ENCODE measurements at places on chromosomes 6 and 20. TPM values are rescaled to one million over a fixed set of nuclear protein-coding genes. Genes with fewer than 3 reads are reported as not detected.

DNA sequence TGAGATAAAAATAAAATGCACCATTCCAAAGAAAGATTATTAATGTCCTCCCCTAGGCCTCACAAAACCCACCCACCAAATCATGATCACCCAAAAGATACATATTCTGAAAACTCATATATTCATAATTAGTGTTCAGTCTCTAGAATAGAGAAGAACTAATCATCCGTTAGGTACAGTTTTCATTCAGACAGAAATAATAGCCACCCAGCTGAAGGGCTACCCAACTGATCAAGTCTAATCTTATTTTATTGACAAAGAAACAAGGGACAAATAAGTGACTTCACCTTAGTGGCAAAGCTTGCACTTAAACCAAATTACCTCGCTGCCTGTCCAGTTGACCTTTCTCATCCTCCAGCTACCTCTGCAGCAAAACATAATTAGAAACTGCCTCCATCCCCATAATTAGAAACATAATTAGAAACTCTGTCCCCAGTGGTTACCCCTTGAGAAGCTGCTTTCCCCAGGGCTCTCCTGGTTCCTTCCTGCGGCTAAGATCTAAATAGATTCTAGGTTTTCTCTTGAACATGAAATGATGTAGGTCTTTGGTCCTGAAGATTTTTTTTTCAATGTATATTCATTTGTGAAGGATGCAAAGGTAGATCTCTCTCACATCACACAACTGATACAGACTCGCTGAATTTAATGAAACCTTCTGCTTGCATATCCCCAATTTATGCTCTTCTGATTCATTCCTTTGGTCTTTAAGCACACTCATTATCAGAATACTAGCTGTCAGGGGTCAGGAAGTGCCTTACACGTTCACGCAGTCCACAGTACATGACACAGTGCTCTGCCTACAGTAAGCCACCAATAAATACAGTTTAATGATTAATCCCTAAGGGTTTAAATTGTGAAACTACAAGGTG lies 46.3 kb downstream of the HBS1L start:
- no peaks in the 10 kb centered on the region for H3K27me3 ChIP-seq
- DNase-seq: no peak
- H3K4me1 ChIP-seq: no peaks in the 10 kb centered on the region
- no peak overlapping the region for H3K27ac ChIP-seq

- no peak overlapping the region for H3K27ac ChIP-seq
- no peaks in the 10 kb centered on the region for H3K4me1 ChIP-seq
- no peaks in the 10 kb centered on the region for H3K27me3 ChIP-seq
- no peaks in the 10 kb centered on the region for H3K36me3 ChIP-seq
- H3K4me3 ChIP-seq: no peak overlapping the region
- no peak for DNase-seq
Measured at GRCh38 chr6:5704708-5705107, 302.0 kb downstream of the NRN1 start.

DNA sequence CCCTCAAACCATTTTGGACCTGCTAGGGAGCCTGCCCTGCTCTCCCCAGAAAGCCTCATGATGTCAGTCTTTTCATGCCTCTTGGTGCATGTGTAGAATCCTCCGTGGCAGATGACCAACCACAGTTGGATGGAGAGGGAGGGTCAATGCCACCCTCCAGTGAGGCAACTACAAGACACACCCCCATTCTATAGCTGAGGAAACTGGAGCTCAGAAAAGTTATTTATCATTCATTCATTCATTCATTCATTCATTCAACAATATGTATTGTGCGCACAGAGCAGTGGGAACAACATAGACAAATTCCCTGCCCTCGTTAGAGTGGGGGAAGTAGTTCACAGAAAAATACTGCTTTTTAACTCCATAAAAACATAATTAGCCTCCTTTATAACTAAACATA lies 16.8 kb downstream of the SNRPB start:
- H3K27ac ChIP-seq: no peak overlapping the region
- no peak overlapping the region for H3K4me3 ChIP-seq
- H3K36me3 ChIP-seq: peaks cover 4% of the 10 kb centered on the region

GRCh38 chr6:20338156-20338555 lies 63.5 kb upstream of the E2F3 start:
- H3K27me3 ChIP-seq: no peaks in the 10 kb centered on the region
- no peaks in the 10 kb centered on the region for H3K36me3 ChIP-seq
- H3K4me3 ChIP-seq: no peak overlapping the region
- no peaks in the 10 kb centered on the region for H3K4me1 ChIP-seq
- no peak overlapping the region for H3K27ac ChIP-seq
- no peak for DNase-seq

DNA sequence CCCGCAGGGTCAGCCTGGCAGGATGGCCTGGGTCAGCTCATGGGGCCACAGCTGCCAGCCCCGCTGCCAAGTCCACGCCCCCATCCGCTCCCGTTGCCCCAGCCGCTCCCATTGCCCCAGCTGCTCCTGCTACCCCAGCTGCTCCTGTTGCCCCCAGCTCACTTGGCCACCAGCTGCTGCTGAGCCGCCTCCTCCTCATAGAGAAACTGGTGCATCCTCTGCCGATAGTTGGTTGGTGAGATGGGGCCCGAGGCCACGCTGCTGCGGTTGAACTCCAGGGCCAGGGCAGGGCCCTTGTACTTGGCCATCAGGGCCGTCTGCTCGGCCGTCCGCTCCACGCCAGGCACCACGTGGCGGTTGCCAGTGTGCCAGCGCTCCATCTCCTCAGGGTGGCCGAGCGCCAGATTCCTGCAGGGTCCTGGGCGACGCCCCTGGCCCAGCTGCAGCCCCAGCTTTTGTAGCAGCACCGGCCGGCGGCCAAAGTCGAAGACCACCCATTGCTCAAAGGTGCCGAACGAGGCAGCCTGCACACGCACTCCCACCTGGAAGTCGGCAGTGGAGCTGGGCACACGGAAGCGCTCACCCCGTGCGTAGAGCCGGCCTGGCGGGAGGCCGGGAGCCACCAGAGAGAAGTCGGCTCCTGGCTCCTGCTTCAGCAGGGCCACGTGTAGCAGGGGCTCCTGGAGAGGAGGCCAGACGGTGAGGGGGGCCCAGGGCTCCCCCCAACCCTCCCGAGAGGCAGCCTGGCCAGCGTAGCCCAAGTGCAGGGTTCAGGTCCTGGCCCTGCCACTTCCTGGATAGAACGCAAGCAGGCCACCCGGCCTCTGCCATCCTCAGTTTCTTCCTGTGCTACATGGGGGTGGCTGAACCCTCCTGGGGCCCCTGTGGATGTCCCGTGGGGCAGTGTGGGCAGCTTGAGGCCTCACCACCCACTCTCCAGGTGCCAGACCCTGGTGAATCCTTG lies 4.8 kb downstream of the HELZ2 start:
- H3K27me3 ChIP-seq: no peaks in the 10 kb centered on the region
- DNase-seq: no peak
- no peak overlapping the region for H3K4me3 ChIP-seq
- H3K27ac ChIP-seq: no peak overlapping the region

- no peak for DNase-seq
- H3K27ac ChIP-seq: no peak overlapping the region
- H3K4me3 ChIP-seq: no peak overlapping the region
- no peaks in the 10 kb centered on the region for H3K27me3 ChIP-seq
- H3K36me3 ChIP-seq: no peaks in the 10 kb centered on the region
Measured at GRCh38 chr6:46584586-46584985, 68.0 kb downstream of the CYP39A1 start.

DNA sequence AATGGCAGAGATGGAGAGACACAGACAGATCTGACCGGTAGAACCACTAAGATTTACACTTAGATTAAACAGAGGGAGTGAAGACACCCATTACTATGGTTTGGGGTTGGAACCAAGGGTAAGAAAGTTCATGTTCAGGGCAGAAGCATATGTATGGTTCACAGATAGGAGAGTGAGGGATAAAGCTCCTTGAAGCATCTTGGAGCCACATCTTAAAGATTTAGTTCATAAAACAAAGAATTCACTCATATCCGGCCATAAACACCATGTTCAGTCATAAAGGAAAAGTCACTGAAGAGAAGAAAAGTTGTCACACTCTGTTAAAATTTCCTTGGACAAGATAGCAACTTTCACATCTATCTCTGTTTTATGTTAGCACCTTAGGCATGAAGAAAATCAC lies 18.0 kb downstream of the STX7 start:
- H3K27me3 ChIP-seq: no peaks in the 10 kb centered on the region
- H3K36me3 ChIP-seq: peaks cover 8% of the 10 kb centered on the region
- H3K27ac ChIP-seq: no peak overlapping the region

DNA sequence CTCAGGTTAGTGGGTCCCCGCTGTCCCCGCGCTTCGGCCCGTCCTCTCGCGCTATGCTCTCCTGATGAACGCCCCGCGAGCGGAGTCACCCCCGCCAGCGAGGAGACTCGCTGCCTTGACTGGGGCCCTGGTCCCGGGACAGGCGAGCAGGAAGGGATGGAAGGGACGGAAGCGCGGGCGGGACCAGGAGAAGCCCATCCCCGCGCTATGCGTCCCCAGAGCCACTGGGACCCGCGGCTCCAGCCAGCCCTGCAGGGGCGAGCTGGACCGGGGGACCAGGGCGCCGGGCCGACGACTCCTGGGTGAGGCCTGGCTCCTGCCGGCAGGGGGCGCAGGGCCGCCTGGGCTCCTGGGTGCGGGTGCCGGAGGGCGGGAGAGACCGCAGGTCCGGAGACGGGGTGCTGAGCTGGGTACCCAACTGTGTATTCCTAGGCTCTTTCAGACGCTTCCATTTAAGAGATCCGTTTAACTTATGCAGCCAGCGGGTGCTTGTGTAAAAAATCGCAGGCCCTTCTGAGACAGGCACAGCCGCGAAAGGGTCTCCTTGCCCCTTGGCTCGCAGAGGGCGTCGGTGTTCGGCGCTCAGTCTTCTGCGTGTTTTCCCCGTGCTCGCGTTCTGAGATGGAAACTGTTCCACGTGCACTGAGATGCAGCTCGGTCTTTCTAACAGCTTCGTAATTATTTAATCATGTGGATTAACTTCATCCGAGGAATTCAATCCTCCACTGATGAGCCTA lies 580 bp upstream of the SYCP2 start:
- no peak for DNase-seq
- no peak overlapping the region for H3K27ac ChIP-seq
- H3K4me1 ChIP-seq: peaks cover 26% of the 10 kb centered on the region
- no peaks in the 10 kb centered on the region for H3K27me3 ChIP-seq
- H3K4me3 ChIP-seq: peak overlapping the region; percentile 54

GRCh38 chr6:4973982-4974745 lies 29.7 kb downstream of the RPP40 start:
- H3K4me3 ChIP-seq: no peak overlapping the region
- no peaks in the 10 kb centered on the region for H3K36me3 ChIP-seq
- no peak for DNase-seq
- H3K4me1 ChIP-seq: no peaks in the 10 kb centered on the region
- no peaks in the 10 kb centered on the region for H3K27me3 ChIP-seq

GRCh38 chr6:150761771-150762170 lies 103.7 kb upstream of the MTHFD1L start:
- H3K4me1 ChIP-seq: no peaks in the 10 kb centered on the region
- H3K27ac ChIP-seq: no peak overlapping the region
- H3K36me3 ChIP-seq: no peaks in the 10 kb centered on the region
- H3K27me3 ChIP-seq: no peaks in the 10 kb centered on the region

- no peak for DNase-seq
- no peak overlapping the region for H3K4me3 ChIP-seq
- H3K27me3 ChIP-seq: peaks cover 10% of the 10 kb centered on the region
- no peak overlapping the region for H3K27ac ChIP-seq
- no peaks in the 10 kb centered on the region for H3K4me1 ChIP-seq
Measured at GRCh38 chr6:170082531-170083187, 208.2 kb downstream of the DLL1 start.

GRCh38 chr6:122994256-122994655 lies 1.8 kb upstream of the CLVS2 start:
- H3K27me3 ChIP-seq: peaks cover 33% of the 10 kb centered on the region
- no peak overlapping the region for H3K4me3 ChIP-seq
- DNase-seq: no peak
- H3K27ac ChIP-seq: no peak overlapping the region
- H3K36me3 ChIP-seq: no peaks in the 10 kb centered on the region

- H3K4me3 ChIP-seq: peak overlapping the region; percentile 47
- H3K27me3 ChIP-seq: no peaks in the 10 kb centered on the region
- H3K27ac ChIP-seq: peak overlapping the region; percentile 81
- peak; percentile 91 for DNase-seq
- peaks cover 26% of the 10 kb centered on the region for H3K4me1 ChIP-seq
- H3K36me3 ChIP-seq: no peaks in the 10 kb centered on the region
Measured at GRCh38 chr6:45445749-45446549, 68.2 kb upstream of the SUPT3H start.

DNA sequence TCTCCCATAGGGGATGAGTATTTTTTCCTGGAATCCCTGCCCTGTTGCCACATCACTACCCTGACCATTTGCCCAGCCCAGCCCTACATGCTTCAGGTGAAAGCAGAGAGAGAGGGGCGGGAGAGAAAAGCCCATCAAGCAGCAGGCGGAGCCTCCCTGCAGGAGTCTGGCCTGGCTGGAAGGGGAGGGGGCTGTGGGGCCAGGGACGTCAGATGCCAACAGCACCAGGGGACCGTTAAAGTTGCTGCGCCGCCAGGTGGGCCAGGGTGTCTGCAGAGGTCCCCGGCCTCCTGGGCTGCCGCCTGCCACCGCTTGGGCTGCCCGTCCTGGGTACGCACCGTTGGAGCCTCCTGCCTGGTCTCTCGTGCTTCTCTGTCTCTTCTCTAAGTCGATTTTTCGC lies 757 bp upstream of the R3HDML start:
- H3K4me1 ChIP-seq: no peaks in the 10 kb centered on the region
- H3K36me3 ChIP-seq: no peaks in the 10 kb centered on the region
- peaks cover 12% of the 10 kb centered on the region for H3K27me3 ChIP-seq
- DNase-seq: no peak
- H3K4me3 ChIP-seq: no peak overlapping the region

GRCh38 chr6:54578261-54578660 lies 268.3 kb upstream of the FAM83B start:
- no peaks in the 10 kb centered on the region for H3K4me1 ChIP-seq
- DNase-seq: no peak
- H3K27ac ChIP-seq: no peak overlapping the region
- H3K27me3 ChIP-seq: no peaks in the 10 kb centered on the region
- no peaks in the 10 kb centered on the region for H3K36me3 ChIP-seq

- no peak for DNase-seq
- no peak overlapping the region for H3K4me3 ChIP-seq
- H3K4me1 ChIP-seq: no peaks in the 10 kb centered on the region
- no peaks in the 10 kb centered on the region for H3K36me3 ChIP-seq
Measured at GRCh38 chr6:118387921-118388701, 160.0 kb upstream of the PLN start.

GRCh38 chr6:70700922-70701876 lies 33.5 kb downstream of the SMAP1 start:
- no peak overlapping the region for H3K4me3 ChIP-seq
- H3K27ac ChIP-seq: no peak overlapping the region
- H3K4me1 ChIP-seq: no peaks in the 10 kb centered on the region
- no peaks in the 10 kb centered on the region for H3K27me3 ChIP-seq
- no peaks in the 10 kb centered on the region for H3K36me3 ChIP-seq

GRCh38 chr6:54112151-54112650 lies 958 bp downstream of the MLIP start:
- no peaks in the 10 kb centered on the region for H3K36me3 ChIP-seq
- peaks cover 4% of the 10 kb centered on the region for H3K4me1 ChIP-seq
- no peak overlapping the region for H3K4me3 ChIP-seq

OPN5 gene
- polyA plus RNA-seq: 0.04 TPM

TRIM10 gene
- not detected for polyA plus RNA-seq

UBE2C gene
- 9.1 TPM for polyA plus RNA-seq

TRAPPC3L gene
- polyA plus RNA-seq: 0.28 TPM

UBD gene
- polyA plus RNA-seq: not detected

OOEP gene
- not detected for polyA plus RNA-seq

BTNL2 gene
- not detected for polyA plus RNA-seq

PRSS35 gene
- 0.04 TPM for polyA plus RNA-seq

BPI gene
- not detected for polyA plus RNA-seq

Measured in keratinocyte (primary cell).